ENCODE measurements at places on chromosomes 3 and 15.

DNA sequence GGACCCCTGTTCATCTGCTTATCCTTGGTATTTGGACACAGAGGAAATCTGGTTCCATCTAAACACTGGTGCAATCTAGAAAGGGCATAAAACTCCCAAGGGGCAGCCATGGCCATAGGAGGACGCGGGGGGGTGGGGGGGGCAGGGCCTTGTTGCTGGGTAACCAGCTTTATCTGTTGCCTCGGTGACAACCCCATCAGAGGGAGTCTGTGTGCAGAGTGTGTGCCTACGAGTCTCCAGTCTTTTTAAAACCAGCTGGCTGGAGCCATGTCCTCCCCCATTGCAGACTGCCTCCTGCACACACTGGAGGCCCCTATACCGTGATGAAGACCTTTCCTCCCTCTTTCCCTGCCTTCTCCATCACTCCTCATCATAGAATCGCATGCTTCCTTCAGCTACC, 26.4 kb upstream of the CORO2B start:
- DNase-seq: no peak

- DNase-seq: no peak
Observed at GRCh38 chr3:172213904-172214303, 174.5 kb downstream of the FNDC3B start.

GRCh38 chr3:112811917-112812660, 34.6 kb downstream of the CD200R1L start:
- DNase-seq: no peak

GRCh38 chr3:60669636-60670035, 581.6 kb downstream of the FHIT start:
- no peak for DNase-seq

DNA sequence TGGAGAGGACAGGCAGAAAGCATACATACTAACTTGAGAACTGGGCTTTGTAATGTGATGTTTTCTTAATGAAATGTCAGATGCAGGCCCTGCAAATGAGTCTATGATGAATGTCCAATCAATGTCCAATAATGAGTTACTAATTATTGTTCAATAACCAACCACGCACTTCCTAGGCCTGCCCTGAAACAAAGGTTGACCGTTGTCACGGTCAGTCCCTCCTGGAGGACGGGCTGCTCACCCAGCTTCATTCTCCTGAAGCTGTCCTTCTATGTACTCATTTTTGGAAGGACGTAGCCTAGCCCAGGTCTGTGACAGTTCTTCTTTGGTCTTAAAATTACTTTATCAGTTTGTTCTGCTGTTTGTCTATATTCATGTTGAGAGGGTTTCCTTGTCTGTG, 8.3 kb upstream of the PDIA5 start:
- no peak for DNase-seq

DNA sequence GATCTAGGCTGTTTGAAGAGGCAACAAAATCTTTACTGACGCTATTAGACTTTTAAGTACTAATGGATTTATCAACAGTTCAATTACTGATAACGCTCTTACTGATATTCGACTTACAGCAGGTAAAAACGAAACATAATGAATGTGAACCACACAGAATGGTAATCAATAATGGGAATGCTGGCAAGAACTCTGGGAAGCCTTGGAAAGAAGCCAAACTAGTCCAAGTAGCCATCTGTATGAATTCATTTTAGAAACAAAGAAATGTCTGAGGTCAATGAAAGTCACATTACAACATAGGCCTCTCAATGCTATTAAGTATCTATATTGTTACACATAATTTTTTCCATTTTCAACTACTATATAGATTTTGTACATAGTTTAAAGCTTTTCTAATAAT, 130.0 kb downstream of the DMXL2 start:
- no peak for DNase-seq

GRCh38 chr15:71707230-71708050, 102.9 kb upstream of the NR2E3 start:
- no peak for DNase-seq

- DNase-seq: no peak
Observed at GRCh38 chr3:46888705-46889104, 11.2 kb downstream of the PTH1R start.

GRCh38 chr3:183513046-183513706, 42.3 kb downstream of the KLHL6 start:
- DNase-seq: no peak

GRCh38 chr3:42476225-42477125, 26.0 kb upstream of the VIPR1 start:
- DNase-seq: no peak
